Frontal cortex (tissue), 4 donors: ENCODE measurements at places on chromosomes 3 and 15.
A peak's percentile ranks its signal among the peaks of the same experiment; 100 is the strongest.

- DNase-seq = no peak
Observed at GRCh38 chr3:127556565-127556964, 34.0 kb downstream of the TPRA1 start.

GRCh38 chr3:105103139-105103538 is 263.6 kb upstream of the ALCAM start:
- no peak for DNase-seq

- no peak for DNase-seq
Observed at GRCh38 chr15:100042558-100042957, 299.2 kb downstream of the ADAMTS17 start.

DNA sequence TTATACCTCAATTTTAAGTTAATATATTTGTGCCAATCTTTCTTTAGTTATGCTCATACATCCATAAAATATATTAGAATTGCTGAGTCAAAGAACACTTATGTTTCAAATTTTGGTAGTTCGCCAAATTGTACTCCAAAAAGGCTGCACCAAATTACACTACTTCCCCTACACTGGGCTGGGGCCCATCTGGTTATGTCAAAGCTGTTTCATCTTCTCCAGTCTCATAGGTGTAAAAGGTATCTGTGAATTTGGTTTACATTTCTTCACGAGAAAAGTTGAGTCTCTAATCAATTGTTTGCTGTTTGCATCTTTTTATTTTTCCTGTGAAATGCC is 706 bp downstream of the FSIP1 start:
- DNase-seq = peak; percentile 13

DNA sequence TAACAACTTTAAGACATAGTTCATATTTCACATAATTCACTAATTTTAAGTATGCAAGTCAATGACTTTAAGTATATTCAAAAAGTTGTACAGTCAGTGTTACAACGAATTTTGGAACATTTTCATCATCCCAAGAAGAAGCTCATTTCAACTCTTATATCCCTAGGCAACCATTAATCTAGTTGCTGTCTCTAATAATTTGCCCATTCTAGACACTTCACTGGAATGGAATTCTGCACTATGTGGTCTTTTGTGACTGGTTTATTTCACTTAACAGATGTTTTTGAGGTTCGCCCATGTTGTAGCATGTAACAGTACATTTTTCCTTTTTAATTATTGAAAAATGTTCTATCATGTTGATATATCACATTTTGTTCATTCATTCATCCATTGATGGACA is 104.2 kb upstream of the SPRED1 start:
- no peak for DNase-seq

DNA sequence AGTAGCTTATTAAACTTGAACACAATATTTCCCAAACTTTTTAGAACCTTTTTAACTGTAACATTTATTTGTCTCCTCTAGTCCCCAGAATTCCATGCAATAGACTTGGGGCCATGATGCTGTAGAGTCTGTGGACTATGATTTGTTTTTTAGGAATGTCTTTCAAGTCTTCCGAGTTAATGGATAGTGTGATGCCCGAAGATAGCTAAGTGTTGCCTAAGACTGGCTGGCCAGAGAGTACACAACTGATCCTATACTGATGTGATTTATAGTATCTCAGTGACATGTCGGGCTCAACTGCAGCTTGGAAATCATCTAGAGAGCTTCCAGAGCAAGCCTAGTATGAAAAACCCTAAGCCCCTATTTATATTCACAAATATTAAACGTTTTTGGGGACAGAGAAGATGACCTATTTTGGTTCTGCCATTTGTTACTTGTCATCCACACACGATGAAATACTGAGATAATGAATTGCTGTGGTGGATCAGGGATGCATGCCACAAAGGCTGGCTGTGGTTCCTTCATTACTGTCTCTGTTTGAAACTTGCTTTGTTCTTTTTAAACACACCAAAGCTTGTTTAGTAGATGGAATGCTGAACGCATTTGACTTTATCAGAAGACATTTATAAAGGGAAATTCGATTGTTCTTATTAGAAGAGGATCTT is 507.4 kb downstream of the TAFA4 start:
- DNase-seq = no peak

DNA sequence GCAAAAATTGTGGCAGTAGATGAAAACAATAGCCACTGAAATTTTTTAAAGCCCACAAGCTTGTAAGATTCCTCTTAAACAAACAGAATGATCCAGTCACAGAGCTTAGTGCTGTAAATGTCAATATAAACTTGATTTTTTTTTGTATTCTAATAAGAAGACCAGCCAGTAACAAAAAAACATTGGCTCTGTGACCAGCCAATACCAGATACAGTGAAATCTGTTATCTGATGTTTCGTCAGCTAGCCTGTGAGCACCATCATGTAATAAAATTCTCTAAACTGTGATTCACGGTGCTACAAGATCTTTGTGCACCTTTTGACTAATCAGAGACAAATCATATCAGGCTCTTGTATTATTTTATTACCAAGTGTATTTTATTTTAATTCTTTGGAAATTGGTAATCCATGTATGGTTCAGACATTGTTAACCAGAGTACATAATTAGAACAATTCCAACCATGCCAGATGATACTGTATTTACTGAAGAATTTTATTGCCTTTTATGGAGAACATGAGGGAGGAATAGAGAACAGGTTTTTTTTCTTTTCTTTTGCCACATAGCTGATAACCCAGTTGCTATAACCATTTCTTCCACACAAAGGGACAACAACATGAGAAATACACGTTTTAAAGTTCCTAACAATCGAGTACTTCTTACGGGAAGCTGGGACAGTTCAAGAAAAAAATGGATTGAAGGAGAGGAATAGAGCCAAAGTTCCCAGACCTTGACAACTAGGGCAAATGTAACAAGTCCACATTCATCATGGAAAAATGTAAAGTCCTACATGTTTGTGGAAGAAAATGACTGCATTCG is 71.9 kb downstream of the FILIP1L start:
- no peak for DNase-seq

DNA sequence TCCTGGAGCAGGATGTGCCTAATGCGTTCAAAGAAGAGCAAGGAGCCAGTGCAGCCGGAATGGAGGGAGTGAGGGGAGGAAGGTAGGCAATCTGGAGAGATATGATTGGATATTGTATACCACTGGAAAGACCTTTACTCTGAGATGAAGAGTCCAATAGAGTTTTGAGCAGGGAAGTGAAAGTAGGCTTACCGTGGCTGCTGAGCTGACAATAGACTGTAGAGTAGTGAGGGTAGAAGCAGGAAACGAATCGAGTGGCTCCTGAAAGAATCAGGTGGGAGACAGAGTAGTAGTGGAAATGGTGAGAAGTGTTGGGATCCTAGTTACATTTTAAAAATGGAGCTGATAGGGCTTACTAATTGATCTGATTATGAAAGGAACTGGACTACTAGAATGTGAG is 51.8 kb upstream of the NUDT16 start:
- no peak for DNase-seq

GRCh38 chr15:93848490-93848889 is 382.9 kb upstream of the MCTP2 start:
- DNase-seq = no peak

DNA sequence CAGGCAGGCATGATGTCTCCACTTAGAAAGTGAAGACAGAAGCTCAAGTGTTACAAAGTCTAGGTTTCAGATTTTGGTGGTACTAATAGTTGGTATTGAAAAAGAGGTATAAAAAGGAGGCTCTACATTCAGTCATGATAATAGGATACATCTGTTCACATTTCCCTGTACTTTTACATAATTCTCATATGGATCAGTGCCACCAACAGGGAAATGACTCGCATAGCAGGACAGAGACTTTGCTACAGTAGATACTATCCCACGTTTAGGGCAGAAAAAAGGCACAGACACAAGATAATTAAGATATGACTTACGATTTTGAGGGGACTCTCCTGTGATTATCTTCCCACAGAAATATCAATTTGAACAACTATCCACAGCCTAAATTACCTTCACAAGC is 1062.9 kb upstream of the EPHA6 start:
- no peak for DNase-seq

DNA sequence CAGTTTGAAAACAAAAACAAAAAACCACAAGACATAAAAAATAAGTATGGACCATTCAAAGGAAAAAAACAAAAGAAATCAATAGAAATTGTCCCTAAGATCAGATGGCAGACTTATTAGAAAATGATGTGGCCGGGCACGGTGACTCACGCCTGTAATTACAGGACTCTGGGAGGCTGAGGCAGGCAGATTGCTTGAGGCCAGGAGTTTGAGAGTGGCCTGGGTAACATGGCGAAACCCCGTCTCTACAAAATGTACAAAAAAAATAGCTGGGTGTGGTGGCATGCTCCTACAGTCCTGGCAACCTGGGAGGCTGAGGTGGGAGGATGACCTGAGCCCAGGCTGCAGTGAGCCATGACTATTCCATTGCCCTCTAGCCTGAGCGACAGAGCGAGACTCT is 16.6 kb downstream of the SPCS1 start:
- DNase-seq = no peak

DNA sequence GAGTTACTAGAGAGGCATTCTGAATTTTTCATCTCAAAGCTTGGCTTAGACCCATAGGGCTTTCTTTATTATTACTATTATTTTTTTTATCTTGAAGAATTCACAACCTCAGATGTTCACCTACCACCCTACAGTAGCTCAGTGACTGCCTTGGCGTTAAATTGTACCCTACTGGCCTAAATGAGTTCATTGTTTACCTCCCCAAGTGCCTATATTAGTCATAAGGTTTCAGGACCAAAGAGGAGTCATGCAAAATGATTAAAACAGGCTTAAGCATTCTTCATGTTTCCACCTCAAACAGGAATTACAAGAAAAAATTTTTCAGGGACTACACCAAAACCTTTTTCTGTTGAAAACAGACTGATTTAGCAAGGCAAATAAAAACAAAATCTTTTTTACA is 751.5 kb downstream of the SQOR start:
- DNase-seq = no peak

- DNase-seq = no peak
Observed at GRCh38 chr3:45199837-45200648, 26.0 kb downstream of the TMEM158 start.

GRCh38 chr15:59825901-59826300 is 136.8 kb upstream of the BNIP2 start:
- no peak for DNase-seq

DNA sequence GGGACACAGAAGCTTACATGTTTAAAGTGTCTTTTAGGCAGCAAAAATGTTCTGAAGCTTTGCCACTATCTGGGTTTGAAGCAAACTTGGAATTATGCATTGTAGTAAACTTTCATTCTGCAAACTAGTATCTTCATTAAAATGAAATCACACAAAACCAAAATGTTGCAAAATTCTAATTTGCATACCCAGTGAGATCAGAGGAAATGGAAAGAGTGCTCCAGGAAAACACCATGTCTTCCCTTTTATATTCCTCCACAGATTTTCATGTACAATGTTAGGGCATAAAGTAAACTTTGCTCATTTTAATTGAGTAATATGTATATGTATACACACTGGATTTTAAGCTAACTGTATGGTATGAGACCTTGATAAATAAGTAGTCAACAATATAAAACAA is 23.9 kb downstream of the ANO10 start:
- no peak for DNase-seq

GRCh38 chr3:74415731-74416130 is 198.7 kb downstream of the CNTN3 start:
- no peak for DNase-seq

GRCh38 chr15:39642011-39642640 is 61.2 kb downstream of the THBS1 start:
- DNase-seq = no peak

DNA sequence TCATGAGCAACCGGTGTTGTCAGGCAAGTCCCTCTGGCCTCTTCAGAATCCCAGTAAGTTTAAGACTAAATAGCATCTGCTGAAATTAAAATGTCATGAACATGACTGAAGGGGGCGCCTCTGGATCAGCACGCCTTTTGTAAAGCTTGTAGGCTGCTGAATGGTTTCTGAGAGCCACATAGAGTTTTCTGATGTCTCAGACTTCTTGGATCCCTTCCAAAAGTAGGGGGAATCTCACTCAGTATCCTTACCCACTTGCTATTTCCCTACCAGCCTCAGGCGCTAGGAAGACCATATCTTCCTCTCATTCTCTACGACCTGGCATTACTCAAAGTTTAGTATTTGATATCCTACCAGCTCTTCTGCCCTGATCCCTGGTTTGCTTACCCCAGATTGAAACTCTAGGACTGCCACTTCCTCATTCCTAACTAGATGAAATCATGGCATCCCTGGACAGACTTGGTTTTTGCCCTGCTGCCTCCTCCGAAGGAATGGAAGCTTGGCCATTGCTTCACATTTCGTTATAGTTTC is 62.7 kb upstream of the CD47 start:
- DNase-seq = no peak

DNA sequence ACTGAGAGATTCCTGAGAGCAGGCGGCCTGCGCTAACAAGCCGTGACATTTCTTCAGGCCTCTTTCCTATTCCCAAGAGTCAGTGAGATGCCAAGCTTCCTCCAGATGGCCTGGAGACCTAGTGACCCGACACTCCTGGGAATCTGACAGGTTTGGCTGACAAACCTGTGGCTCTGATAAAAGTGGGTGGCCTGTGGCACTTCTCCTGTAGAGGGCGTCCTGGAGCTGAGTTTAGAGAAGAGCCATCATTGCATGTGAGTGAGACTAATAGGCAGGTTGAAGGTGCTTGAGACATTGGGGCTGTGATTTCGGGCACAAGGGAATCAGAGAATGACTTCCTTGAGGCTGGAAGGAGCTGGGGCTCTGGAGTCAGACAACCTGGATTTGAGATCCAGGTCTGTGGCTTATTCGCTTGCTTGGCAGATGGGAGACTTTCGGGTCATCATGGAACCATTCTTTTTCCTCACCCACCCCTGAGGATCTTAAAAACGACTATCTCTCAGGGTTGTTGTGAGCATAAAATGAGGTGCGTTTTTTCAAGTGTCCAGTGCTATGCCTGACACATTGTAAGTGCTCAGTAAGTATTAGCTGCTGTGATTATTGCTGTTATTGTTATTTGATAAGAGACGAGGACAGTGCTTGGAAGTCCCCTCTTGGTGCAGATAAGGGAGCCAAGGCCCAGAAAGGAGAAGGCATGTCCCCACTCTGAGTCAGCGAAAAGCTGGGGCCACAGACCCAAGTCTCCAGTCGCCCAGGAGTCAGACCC is 77.2 kb downstream of the SCN10A start:
- DNase-seq = no peak

GRCh38 chr3:186368717-186369116 is 6.7 kb upstream of the DGKG start:
- no peak for DNase-seq

DNA sequence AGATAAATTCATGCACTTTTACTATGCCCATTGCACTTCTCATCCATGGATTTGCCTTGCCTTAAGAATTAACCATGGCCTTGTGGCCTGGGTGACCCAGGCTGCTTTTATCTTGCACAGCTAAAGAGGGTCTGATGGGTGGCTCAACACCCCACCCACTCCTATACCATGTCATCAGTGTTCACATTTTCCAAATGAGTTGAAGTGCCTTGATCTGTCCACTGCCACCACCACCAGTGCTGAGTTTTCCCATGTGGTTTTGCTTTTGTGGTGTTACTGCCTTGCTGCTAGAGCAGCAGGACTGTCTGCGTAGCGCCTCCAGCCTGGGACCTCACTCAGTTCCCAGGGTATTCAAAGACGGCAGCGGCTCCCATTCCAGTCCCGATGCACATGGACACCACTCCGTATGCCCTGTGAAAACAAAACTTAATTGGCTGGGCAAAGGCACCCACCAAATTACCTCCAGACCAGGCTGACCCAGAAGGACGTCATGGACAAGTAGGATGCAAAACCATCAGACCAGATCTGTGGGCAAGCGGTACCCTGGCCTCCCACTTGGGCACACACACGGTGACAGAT is 14.1 kb downstream of the ACAA1 start:
- DNase-seq = no peak
